CD4-positive, alpha-beta memory T cell (primary cell): ENCODE measurements at places on chromosomes 3 and 15.
A peak's percentile ranks its signal among the peaks of the same experiment; 100 is the strongest.

DNA sequence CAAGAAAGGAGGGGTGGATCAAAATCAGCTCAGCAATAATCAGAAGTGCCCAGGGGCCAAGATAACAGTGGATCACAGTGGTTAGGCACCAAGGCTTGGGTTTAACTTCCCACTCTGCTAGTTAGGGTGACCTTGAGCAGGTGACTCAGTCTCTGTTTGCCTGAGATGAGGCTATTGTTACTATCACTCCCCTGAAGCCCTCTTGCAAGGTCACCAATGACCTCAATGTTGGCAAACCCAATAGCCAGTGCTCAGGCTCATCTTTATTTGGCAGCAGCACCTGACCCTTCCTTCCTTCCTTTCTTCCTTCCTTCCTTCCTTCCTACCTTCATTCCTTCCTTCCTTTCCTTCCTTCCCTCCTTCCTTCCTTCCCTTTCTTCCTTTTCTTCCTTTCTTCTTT lies 102.4 kb upstream of the HACD2 start:
- DNase-seq, result no peak

GRCh38 chr3:137039570-137039969 lies 81.8 kb downstream of the IL20RB start:
- no peak for DNase-seq

GRCh38 chr3:5276934-5277333 lies 89.4 kb downstream of the EDEM1 start:
- no peak for DNase-seq

- no peak for DNase-seq
Measured at GRCh38 chr3:152060701-152061100, 187.3 kb downstream of the SUCNR1 start.

GRCh38 chr3:189353318-189353965 lies 181.7 kb downstream of the TPRG1 start:
- DNase-seq, result no peak

DNA sequence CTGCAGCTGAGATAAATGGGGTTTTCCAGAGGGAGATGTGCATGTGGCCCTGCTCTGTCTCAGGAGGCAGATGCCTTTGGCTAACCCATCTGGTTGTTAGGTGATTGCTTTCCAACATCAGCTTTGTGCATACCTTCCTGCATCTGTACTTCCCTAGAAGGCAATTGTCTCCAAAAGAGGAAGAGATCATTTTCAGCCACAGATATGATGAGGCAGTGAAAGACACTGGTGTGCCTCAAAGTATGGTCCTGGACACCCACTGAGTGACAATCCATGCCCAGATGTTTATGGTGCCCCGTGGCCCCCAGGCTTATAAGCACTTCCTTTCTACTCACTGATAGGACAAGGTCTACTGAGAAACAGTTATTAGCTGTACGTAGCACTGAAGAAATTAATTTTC lies 117.5 kb upstream of the NR2F2 start:
- DNase-seq, result no peak

- DNase-seq, result no peak
Measured at GRCh38 chr15:63943829-63944680, 102.2 kb downstream of the DAPK2 start.

DNA sequence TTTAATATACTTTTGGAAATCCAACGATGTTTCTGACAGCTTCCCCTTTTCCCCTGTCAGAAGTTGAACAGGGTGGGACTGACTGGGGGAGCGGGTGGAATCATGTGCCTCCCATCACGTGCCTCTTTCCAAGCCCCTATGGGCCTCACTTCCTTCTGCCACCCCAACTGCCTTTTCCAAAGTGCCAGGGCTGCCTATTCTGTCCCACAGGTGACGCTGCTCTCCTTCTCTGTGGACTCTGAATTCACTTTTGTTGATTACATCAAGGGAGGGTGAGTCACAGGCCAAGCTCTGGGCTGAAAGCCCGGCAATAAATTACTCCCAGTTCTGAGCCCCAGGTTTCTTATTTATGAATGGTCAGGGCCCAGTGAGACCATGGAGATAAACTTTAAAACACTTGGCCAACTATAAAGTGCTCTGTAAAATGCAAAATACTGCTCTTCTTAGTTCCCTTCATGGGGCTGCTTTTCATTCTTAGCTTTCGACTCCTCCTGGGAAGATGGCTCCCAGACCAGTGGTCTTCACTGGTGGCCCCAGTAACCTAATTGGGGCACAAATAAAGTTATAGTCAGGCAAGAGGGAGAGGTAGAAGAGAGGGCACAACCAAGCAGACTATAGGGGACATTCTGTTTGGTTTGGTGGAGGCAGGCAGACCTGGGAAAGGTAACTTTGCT lies 12.3 kb downstream of the CPNE9 start:
- DNase-seq, result peak; percentile 20

GRCh38 chr15:91866971-91867372 lies 13.5 kb downstream of the SLCO3A1 start:
- no peak for DNase-seq

DNA sequence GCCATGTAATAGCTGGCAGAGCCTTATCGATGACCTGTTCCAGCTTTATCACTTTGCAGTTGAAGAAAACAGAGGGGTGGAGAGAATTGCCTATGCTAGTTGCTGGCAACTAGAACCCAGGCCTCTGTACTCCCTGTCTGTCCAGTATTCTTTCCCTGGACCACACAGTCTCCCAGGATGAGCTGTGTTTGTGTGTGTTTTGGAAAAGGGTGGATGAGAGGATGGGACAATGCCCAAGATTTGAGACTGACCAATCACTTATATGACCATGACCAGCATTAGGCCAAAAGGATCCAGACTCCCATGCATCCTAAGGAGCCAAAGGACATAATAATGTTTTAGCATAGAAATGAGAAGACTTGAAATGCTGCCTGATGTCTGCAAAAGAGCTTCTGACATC lies 102.6 kb downstream of the CD200R1L start:
- DNase-seq, result no peak

DNA sequence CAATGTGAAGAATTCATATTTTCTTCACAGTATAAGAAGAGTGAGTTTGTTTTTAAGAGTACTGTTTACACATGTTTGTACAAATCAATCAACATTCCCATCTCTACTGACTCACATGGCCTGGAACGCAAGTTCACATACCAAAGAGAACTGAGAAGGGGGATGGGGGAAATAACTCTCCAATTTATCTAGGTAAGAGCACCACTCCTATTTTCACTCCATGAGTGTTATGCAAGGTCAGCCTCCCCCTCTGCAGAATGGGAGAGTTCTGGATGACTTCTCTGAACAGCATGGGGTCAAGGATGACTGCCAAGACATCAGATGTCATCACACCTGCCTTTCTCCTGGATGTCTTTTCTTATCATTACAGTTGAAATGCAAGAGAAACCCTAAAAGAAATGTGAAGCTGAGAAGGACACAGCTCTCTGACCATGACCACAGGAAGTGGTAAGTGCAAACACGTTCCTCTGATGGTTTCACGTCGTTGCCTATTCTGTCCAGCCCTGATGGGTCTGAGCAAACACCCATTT lies 95.2 kb downstream of the SEMA6D start:
- DNase-seq, result no peak

GRCh38 chr15:93862791-93863190 lies 368.6 kb upstream of the MCTP2 start:
- no peak for DNase-seq

DNA sequence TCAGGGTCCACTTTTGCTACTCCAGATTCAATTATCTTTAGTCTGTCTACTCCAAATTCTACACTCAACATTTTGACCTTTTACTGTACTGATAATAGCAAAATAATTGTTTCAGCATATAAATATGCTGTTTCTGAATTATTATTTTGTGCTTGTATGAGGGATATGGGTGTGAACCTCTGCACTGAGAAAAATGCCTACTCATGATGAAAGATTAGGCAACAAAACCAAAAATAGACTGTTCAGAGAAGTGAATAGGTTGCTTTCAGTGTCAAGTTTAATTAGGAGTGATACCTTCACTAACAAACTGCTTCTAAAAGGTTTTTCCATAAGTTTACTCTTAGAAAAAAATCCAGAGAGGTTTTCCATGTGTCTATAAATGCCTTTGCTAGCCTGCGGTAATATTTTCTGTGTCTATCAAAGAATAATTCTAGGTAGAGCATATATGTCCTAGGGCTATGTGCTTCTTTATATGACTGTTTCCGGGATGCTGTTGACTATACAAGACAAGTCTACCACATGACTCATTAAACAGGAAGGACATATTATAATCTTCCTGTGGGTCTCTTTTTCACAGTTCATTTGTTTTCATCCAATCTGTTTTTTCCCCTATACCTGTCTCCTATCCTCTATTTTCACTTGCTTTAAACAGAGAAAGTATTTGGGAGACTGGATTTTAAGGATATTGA lies 218.5 kb upstream of the TTC14 start:
- DNase-seq, result no peak

DNA sequence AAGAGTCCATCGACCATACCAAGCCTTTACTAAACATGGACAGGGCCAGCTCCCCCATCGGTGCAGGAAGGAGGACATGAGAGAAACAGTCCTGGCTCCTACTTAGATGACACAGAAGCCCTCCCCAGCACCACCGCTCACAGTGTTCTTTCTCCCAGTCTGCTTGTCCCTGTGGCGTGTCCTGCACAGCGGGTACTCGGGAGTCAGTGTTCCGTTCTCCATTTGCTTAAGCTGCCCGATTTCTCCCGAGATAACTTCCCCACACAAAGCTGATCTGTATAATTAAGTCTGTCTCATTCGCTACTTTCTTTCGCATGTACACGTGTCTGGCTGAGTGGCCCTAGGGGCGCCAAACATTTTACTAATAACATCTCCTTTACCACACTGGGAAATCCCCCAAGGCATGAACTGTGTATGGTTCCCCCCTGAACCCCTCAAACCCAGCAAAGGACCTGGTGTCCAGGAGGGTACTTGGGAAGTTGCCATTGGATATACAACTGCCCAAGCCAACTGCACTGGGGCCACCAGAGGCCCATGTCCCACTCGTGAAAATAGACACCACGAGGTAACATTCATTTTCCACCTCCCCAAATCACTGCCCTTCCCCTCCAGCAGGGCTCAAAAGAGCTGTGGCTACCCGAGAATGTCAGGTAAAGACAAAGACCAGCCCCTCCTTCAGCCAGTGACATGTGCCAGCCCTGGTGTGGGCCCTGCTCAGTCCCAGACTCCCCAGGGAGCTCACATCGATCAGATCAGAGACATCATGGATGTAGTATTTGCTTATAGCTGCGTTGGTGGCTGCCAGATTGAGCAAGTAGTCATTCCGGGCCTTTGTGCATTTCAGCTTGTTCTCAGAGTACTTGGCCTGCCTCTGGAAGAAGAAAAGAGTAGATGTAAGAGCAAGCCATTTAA lies 96.5 kb upstream of the RAD18 start:
- no peak for DNase-seq

DNA sequence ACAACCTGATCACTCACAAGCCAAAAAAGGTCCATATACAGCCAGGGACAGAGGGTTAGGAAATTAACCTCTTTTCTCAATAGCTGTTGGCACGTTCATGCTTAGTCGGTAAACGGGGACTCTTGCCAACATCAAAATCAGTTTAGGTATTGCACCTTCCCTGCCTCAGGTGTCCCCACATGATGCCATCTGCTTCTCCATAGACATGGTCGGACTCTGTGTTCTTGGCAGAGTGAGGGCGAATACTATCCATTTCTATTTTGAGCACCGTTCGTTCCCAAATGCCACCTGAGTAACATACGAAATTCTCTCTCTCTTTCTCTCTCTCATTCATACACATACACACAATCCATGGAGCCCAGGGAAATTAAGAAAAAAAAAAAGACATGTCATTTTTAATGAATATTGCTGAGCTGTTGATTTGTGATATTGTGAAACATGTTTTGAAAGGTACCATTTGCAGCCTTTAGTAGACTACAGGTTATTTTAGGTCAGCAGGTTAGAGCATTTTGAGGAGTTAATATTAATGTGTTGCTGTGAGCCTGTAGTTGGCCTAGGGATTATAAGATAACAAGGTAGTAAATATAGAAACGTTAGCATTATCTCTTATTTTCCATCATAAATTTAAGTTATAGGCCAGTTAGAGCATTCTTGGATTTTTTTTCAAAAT lies 78.5 kb downstream of the GHSR start:
- DNase-seq, result no peak

DNA sequence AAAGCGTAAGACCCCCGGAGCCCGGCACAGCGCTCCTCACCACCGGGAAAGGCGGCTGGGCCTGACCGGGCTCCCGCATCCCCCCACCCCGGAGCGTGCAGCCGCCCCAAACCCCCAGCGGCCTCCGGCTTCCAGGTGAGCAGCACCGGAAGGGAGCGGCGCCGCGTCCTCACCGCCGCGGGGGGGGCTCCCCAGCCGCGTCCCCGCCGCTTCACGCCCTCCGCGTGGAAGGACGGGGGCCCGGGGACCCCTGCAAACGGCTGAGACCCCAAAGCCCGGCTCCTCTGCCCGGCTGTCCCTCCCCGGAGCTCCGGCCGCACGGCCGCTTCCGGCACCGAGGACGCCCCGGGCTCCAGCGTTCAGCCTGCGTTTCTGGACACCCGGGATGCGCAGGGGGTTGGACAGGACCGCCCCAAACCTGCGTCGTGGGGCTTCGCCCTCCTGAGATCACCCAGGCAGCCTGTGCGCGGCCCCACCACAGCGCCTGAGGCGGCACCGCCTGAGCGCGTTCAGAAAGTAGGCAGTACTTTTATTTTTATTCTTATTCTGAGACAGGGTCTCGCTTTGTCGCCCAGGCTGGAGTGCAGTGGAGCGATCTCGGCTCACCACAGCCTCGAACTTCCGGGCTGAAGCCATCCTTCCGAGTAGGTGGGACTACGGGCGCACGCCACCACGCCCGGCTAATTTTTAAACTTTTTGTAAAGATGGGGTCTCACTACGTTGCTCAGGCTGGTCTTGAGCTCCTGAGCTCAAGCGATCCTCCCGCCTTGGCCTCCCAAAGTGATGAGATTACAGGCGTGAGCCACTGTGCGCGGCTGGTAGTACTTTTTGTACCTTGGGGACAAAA lies 51.6 kb upstream of the BLM start:
- DNase-seq, result peak; percentile 32

DNA sequence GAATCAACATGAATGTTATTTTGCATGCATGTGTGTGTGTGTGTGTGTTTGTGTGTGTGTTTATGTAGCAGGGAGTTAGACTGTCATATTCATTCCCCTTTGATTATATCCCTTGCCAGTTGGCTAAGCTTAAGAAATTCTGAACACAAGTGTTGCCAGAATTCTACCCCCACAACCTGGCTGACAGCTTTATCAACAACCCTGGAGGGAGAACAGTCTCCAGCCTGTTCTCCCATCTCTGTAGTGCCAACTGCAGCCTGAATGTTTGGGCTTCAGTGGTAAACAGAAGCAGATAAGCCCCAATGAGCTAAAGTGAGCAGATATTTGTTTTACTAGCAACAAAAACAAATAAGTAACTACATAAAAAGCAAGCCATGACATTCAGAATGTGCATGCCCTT lies 162.6 kb upstream of the ABI3BP start:
- DNase-seq, result no peak

- DNase-seq, result no peak
Measured at GRCh38 chr3:140249188-140249587, 314.2 kb downstream of the CLSTN2 start.

- no peak for DNase-seq
Measured at GRCh38 chr3:141151439-141151838, 80.2 kb upstream of the PXYLP1 start.

DNA sequence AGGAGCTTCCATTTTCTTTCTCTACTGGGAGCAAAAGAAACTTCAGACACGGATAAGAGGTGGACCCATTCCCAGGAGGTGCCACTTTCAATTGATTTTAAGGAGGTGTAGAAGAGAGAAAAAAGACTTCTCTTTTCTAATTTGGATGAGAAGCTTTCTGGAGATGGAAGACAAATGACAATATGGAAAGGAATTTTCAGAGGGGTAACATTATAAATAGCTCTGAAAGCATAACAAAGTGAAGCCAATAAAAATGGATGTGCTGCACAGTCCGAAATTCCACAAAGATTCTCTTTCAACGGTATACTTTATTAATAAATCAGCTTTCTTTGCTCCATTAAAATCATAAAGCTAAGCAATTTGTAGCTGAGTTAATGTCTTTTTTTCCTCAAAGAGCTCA lies 607.2 kb upstream of the MDFIC2 start:
- DNase-seq, result peak; percentile 28
